ENCODE measurements at places on chromosomes 4 and X.

DNA sequence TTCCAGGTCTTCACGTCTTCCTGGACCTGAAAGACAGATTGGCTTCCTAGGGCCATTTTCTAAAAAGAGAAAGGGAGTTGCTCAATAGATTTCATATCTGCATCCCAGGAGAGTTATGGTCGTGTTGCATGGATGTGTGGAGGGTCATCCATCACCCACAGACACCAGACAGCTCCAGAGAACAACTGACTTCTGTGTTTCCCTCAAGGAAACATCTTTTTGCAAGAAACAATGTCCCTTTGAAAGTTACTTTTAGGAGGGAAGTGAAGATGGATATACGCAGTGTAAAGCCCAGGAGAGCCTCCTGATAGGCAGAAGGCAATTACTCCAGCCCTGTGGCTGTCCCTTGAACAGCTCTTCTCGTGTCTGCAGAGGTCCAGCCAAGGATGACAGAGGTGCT is 108.3 kb downstream of the CLNK start:
- DNase-seq: no peak

GRCh38 chr4:32771491-32771890 is 2051.3 kb downstream of the PCDH7 start:
- no peak for DNase-seq

- no peak for DNase-seq
These were observed 18.4 kb upstream of the ANAPC4 start for GRCh38 chr4:25358515-25359275.

GRCh38 chrX:40266490-40267333 is 169.0 kb upstream of the BCOR start:
- no peak for DNase-seq

GRCh38 chr4:7007142-7007907 is 35.8 kb upstream of the TADA2B start:
- no peak for DNase-seq

GRCh38 chrX:148995661-148996060 is 495.2 kb downstream of the AFF2 start:
- no peak for DNase-seq

DNA sequence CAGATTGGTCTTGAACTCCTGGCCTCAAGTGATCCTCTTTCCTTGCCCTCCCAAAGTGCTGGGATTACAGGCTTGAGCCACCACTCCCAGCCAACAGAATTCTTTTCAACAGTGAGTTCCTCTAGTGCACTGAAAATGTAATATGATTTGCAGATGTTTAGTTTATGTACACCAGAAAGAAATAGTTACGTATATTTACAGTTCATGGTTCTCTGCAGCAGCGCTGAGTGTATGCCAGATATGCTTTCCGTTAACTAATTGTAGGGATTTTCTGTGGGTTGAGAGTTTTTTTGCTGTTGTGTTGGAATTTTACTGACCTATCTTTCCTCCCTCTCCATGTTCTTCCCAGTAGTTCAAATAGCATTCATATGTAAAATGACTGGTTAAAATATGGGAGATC is 44.0 kb downstream of the GAB1 start:
- no peak for DNase-seq

Measured in KG1 (cell line).